PC-3 (cell line): ENCODE measurements at places on chromosomes 7 and 10.
A peak's percentile ranks its signal among the peaks of the same experiment; 100 is the strongest.

DNA sequence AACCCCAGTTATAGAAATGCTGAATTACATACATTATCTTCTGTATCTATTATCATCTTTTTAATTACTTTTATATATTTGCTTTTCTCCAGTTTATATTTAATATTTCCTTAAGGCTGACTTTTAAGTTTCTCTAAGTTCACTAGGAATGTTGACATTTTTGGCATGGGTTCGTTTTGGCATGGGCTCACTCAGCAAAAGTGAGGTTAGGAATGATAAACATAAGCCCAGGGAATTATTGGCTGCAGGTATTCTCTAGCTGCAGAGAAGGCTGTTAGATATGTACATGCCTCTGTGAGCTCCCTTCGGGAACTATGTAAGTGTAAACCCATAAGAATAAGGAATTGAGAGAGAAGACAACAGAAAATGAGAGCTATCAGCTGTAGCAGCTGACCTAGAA is 63.6 kb upstream of the RAB18 start:
- DNase-seq = no peak

DNA sequence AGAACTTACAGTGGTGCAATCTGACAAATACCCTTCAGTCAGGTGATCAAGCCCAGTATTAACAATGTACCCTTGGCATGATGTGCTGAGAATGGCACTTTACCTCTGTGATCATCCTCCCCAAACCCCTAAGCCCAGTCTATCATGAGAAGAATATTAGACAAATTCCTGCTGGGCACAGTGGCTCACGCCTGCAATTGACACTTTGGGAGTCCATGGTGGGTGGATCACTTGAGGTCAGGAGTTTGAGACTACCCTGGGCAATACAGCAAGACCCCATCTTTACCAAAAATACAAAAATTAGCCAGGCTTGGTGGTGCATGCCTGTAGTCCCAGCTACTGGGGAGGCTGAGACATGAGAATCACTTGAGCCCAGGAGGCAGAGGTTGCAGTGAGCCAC is 7.4 kb upstream of the CUL2 start:
- DNase-seq = no peak

DNA sequence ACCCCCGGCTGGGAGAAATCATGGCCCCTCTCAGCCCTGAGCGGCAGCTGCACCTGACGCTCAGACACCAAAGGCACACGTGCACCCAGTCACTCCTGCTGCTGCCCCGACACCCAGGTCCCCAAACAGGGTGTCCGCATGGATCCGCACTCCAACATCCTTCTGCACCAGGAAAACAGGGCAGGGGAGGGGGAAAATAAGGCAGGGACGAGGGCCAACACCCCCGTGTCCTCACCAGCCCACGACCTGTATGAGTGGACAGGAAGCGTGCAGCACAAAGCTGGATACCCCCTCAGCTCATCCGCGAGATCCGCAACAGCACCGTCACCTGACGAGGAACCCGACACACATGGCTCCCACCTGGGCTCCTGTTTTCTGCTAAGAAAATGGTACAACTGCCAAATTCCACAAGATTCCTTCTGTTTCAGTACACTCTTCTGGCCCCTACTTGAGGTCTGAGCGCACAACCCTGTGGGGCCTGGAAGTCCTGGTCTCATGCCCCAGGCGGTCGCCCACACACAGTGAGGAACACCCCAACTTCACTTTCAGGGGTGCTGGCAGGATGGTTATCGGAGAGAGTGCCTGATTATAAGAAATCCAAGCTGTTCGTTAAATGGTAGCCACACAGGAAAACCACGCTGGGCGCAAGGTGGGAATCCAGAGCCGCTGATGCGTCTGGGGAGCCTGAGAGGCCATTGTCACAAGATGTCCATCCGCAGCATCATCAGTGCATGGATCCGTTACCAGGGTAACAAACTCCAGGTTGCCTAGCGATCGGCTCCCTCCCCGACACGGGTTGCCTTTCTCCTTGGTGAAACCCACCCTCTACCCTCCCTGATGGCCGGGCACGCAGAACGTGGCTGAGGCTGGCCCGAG is 63.6 kb downstream of the ZRANB1 start:
- no peak for DNase-seq

GRCh38 chr7:17512181-17512675 is 213.8 kb downstream of the AHR start:
- DNase-seq = peak; percentile 12

DNA sequence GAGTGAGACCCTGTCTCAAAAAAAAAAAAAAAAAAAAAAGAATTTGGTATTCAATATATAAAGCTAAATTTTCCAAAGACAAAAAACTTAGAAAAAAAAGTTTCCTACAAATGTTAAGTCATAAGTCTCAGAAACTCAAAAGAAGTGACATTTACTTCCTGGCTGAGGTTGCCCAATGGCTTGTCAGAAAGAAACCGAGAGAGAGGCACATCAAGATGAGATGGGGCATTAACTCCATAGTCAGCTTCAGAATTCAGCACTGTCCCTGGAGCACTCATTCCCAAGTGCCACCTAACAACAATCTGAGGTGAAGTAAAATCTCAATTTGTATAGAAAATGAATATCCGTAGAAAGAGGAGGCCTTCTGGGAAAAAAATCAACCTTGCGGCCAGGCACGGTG is 6.8 kb upstream of the SPOCK2 start:
- DNase-seq = no peak
